Germinal center (tissue), 1 donor: ENCODE measurements at places on chromosomes 3 and 15.

DNA sequence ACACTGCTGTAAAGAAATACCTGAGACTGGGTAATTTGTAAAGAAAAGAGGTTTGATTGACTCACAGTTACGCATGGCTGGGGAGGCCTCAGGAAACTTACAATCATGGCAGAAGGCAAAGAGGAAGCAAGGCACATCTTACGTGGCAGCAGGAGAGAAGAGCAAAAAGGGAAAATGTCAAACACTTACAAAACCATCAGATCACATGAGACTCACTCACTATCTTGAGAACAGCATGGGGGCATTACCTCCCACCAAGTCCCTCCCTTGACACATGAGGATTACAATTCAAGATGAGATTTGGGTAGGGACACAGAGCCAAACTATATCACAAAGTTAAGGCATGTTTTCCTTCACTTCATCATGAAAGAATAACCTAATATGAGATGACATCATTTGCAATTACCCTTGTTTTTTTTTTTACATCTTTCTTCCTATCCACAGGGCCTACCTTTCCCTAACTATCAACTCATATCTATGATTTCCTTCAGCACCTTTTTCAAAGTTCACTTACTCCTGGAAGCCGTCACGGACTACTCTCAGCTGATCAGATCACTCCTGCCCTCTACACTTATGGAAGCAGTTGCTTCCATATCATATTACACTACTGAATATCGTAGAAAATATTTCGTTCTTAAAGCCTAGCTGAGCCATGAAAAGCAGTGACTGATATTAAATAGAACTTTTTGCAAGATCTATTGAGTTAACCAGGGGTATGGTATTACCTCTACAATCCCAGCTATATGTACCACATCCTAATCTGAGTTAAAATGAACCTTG is 25.5 kb upstream of the ATP8B4 start:
- DNase-seq = no peak

DNA sequence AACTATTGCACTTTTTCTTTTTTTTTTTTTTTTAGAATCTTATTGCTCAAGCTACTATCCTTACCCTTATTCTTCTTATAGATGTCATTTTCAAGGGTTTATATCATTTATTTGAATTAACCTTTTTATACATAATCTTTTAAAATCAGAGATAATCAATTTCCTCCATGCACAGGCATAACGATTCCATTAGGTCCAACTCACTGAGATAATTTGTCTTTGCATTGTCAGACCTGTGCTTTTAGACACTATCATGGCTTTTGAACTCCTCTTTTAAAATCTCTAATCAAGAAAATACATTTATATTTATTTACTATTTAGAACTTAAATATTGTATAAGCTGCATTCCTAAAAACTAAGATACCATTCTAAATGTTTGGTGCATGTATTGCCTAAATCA is 1454.9 kb downstream of the ZPLD1 start:
- DNase-seq = no peak

GRCh38 chr3:79602385-79602784 is 165.4 kb downstream of the ROBO1 start:
- DNase-seq = no peak

DNA sequence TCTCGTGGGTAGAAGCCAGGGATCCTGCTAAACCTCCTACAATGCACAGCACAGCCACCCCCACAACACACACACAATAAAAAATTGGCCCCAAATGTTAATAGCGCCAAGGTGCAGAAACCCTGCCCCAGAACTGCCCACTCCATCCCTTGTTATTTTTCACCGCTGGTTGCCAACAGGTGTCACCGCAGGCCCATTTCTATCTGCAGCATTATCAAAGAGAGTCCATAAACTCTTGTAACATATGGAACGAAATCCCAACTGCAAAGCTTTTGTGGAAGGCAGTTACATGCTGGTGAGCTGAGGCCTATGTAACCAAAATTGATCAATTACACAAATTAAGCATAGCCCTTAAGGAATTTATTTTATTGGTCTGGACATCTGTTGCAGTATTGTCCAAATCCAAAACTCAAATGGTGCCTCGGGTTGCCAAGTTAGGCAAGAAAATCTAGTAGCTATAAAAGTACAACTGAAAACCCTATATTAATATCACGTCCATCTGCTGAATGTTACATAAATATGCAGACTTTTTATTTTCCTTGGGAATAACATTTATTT is 66.2 kb downstream of the SAMMSON start:
- no peak for DNase-seq

DNA sequence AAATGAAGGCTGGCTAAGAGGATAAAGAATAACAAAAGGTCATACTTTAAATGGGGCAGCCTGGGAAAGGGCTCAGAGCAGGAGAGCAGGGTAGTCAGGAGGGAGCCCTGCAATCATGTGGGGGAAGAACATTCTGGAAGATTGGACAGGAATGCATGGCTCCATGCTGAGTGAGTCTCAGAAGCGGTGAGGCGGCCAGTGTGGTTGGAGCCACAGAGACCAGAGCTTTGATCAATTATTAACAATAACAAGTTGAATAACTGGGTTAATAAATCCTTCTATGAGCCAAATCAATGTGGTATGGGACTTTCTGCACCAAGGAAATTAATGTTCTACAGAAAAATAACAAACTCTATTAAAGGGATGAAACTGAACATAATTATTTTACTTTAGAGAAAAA is 57.9 kb upstream of the DCUN1D1 start:
- DNase-seq = no peak

DNA sequence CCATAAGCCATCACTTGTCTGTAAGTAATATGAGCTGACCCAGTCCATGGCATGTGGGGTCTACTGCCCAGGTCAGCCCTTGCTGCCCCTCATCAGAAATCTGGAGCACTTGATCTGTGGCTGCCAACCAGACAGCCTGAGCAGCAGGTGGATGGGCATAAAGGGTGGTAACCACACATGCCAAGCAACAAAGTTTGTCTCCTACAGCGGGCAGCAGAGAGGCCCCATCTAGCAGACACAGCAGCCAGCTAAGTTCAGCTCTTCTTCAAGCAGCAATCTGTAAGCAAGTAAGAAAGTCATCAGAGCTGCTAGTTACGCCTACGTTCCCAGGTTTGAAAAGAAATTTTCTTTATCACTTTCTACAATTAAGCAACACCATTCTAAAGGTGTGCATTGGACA is 27.9 kb downstream of the CHCHD4 start:
- DNase-seq = no peak

DNA sequence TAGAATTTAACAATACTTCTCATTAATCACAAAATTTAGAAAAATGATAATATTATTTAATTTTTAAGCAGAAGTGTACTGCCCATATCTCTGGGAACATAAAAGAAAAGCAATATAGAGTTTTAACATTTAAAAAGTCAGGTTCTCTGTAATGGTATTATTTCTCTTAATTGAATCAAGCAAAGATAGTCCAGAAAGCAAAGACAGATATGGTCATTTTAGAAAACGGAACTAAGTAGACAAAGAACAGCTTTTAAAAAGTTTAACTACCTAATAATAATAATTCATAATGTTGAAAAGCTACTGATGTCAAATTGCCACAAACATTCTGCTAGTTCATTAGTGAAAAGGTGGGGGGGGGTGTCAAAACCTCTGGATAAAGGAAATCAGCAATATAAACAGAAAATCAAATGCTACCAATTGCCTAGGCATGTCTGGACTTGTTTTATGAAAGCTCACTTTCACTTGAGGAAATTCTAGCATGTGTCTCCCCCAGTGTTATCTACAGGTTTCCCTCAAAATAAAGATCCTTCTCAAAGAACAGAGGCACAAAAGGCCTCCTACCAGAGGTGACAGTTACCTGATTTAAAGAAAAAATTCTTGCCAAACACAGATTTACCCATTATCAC is 1.7 kb downstream of the ZMAT3 start:
- DNase-seq = no peak

- DNase-seq = peak; percentile 27
These were observed 26.4 kb downstream of the GNB5 start for GRCh38 chr15:52164631-52165265.

DNA sequence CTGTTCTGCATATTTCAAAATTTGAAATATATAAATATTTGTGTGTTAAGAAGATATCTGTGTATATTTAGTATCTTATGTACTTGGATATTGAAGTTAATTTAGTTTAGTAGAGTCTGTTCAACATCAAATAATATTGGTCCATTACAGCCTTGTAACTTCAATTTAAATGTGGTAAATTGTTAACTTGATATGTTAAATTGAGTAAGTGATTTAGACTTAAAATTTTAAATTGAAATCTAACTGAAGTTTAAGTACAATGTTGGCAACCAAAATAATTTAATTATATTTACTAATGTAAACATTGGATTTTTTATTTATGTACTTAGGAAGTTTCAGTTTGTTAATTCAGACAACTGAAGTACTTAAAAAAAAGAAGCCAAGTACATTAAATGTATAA is 343.9 kb upstream of the DNAJC19 start:
- DNase-seq = no peak
